ENCODE measurements at places on chromosomes 1 and 21.

DNA sequence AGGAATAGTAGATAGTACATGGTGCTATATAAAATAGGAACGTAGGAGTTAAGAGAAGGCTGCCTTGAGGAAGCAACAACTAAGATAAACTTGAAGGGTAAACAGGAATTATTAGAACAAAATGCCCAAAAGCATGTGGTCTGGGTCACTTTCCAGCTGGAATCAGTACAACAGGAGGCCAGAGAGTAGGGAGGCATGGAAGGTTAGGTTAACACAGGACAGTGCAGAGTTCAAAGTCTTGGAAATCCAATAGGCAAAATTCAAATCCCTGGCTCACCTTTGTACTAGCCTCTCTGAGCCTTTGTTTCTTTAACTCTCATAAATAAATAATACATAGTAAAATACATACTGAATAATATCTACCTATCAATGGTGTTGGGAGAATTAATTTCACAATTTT, 69.0 kb upstream of the NEK7 start:
- no peak for DNase-seq

- DNase-seq: no peak
Observed at GRCh38 chr1:10664251-10664650, 132.2 kb downstream of the CASZ1 start.

- no peak for DNase-seq
Observed at GRCh38 chr1:165842023-165842670, 14.7 kb downstream of the UCK2 start.

GRCh38 chr1:45243476-45244343, 37.3 kb upstream of the ZSWIM5 start:
- DNase-seq: no peak

- no peak for DNase-seq
Observed at GRCh38 chr1:63595435-63595834, 2.2 kb downstream of the PGM1 start.

- DNase-seq: no peak
Observed at GRCh38 chr1:246035060-246035541, 472.0 kb downstream of the SMYD3 start.

DNA sequence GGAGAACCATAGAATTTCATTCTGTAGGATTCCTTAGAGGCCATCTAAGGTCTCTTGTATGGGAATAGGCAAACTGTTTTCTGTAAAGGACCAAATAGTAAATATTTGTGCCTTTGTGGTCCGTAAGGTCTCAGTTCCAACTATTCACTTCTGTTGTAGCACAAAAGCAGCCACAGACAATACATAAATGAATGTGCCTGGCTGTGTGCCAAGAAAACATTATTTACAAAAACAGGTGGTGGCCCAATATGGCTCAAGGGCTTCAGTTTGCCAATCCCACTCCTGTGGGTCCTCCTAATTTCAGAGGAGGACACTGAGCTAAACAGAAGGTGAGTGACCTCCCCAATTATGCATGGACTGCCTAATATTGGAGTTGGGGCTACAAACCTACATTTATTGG, 67.6 kb upstream of the EDEM3 start:
- DNase-seq: no peak

DNA sequence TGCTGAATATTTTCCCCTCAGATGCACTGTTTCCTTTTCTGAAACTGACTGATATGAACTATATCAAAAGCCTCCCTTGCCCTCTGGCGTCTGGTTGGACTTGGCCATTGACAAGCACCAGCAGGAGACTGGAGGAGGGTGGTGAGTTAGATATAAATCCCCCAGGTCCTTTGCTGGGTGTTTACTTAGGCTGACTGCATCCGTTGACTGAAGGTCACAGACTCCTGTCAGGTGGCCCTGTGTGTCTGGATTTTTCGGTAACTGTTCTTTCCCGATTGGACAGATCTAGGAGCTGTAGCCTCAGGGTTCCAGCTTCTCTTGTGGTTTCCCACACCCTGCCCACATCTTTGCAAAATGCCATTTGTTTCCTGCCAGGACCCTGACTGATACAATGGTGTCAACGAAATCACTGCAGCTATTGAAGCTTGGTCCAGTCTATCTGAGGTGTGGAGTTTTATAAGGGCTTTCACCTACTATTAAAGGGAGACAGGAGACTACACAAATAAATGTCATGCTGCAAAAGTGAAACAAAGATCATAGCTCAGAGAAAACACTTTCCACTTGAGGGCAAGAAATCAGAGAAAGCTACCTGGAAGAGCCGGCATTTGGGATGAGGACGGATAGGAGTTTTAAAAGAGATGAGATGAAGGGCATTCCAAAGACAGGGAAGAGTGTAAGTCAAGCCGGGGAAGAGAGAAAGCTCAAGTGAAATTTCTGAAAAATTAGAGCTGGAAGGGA, 1.5 kb upstream of the MAGI3 start:
- DNase-seq: no peak

DNA sequence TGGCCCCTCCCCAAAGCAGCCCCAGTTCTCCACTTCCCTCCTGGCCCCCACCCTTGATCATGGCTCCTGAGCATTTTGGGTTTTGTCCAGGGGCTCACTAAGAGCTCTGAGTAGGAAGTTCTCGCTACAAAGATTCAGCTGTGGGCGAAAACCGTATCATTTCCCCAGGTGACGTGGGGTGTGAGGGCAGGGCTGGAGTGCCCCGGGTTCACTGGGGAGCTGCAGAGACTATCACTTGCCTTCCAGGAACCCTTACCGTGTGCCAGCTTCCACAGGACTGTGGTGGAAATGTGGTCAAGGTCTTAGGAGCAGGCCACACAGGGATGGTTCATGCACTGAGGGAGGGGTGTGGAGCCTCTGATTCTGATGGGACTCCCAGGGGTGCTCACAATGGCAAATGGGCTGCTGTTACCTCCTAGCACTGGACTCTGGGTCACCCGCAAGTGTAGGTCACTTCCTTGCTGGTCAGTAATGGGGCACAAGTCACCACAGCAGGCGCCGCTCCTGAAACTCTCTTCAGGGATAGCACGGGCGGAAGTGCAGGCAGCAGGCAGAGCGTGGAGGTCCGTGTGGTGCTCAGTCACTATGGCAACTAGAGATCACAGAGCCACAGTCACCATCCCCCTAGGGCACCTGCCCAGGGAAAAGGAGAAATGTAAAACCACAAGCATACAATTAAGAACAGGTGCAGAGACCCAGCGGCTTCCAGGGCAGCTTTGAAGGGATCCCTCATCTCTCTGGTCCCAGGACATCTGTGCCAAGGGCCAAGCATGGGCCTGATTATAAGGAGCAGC, 35.4 kb downstream of the RSPH1 start:
- DNase-seq: no peak

- DNase-seq: no peak
Observed at GRCh38 chr1:51518586-51519047, 449 bp downstream of the EPS15 start.

- DNase-seq: no peak
Observed at GRCh38 chr1:2088458-2088857, 38.2 kb downstream of the PRKCZ start.

DNA sequence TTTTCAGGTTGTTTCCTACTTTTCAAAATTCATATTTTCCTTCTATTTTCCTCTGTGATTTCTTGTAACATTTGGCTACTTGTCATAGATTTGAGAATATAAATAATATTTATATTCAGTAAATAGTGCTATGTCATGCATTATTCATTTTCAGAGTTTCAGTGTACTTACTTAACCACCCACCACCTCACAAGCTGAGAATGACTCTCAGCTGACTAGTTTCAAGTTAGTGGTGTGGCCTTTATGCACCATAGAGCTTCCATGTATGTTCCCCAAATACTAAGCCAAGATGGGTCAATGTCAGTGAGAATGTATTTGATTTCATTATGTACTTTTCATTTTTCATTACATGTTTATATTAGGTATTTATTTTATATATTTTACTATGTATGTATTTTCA, 56.9 kb upstream of the RGS1 start:
- DNase-seq: no peak

DNA sequence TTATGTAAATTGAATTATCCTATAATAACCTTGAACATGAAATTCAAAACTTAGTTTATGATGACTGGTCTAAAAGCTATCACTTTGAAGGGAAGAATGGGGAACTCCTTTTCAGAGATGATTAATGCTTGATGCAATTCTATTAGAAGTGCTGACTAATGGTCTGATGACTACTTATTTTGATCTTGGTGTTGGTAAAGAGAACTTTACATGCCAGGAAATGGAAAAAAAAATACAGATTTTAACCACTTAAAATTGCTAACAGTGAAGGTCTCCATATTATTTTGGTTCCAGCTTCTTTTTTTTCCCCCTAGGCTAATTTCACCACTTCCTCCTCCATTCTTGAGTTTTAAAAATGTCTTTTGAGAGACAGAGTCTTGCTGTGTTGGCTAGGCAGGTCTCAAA, 22.9 kb downstream of the S1PR1 start:
- no peak for DNase-seq

- DNase-seq: no peak
Observed at GRCh38 chr1:40344597-40344996, 27.5 kb upstream of the COL9A2 start.

DNA sequence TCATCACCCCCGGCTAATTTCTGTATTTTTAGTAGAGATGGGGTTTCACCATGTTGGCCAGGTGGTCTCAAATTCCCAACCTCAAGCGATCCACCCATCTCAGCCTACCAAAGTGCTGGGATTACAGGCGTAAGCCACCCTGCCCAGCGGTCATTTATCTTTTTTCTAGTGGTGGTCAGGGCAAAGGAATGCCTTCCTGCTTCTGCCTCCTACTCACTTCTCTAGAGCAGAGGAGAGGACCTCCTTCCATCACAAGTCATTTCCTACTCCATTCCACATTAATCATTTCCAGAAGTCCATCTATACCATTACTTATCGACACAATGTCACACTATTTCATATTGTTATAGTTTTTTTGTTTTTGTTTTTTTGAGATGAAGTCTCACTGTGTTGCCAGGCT, 13.3 kb downstream of the FBXO42 start:
- DNase-seq: no peak

DNA sequence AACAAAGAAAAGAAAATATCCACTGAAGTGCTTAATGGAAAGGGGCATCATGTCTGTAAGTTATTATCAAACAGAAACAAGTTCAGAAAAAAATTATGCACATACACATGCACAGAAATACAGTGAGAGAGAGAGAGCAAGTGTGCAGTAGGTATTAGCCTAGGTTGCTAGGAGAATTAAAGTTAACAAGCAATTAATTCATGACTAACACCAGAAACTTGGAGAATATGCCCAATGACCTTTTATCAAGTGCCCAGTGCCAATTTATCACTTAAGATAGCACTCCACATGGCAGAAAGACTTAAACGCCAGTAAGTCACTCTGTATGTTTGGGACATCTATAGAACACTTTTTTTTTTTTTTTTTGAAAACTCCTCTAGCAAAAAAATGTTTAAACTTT, 56.2 kb upstream of the SLC16A1 start:
- no peak for DNase-seq

GRCh38 chr1:201631037-201631436, 92.1 kb downstream of the NAV1 start:
- DNase-seq: no peak

DNA sequence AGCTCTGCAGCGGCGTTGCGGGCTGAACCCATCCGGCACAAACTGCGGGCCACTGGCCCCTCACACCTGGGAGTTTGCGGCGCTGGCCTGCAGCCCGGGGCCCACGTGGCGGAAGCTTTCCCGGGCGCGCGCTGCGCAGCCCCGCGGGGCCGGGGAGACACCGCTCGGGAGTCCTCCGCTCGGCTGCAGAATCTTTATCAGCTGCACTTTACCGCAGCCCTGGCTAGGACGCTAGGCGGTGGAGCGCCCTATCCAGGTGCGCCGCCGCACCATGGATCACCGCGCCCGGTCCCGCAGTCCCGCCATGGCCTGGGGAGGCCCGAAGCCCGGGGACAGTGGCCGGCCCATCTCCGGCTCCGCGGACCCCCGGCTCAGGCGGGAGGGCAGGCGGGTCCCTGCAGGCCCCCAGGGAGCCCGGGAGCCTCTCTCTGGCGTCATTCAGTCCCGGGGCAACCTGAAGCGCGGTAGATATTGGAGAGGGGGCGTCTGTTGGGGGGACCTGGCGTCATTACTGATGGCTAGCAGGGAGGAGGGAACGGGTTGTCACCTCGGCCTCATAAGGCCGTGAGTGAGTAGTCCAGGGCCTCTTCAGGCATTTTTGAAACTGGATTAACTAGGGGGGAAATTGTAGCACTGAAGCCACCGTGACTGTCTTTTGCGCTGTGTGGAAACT, 5.7 kb upstream of the OLIG2 start:
- no peak for DNase-seq

GRCh38 chr1:201229095-201229494, 38.5 kb downstream of the IGFN1 start:
- no peak for DNase-seq
